Stimulated activated CD4-positive, alpha-beta T cell treated with anti-CD3 and anti-CD28 coated beads, Interleukin-12 subunit alpha, Interleukin-12 subunit beta, amount 100 ng/mL, for 24 hours (primary cell): ENCODE measurements at places on chromosomes 12 and 14.

DNA sequence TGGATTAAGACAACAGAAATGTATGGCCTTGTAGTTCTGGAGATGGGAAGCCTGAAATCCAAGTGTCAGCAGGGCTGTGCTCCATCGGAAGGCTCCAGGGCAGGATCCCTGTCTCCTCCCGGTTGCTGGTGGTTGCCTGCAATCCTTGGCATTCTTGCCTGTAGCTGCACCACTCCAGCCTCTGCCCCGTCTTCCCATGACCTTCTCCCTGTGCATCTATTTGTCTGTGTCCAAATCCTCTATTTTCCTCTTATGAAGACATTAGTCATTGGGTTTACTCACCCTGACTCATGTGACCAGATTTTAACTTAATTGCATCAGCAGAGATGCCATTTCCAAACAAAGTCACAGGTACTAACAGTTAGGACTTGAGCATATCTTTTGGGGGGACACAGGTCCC lies 15.1 kb downstream of the TUNAR start:
- DNase-seq: no peak

DNA sequence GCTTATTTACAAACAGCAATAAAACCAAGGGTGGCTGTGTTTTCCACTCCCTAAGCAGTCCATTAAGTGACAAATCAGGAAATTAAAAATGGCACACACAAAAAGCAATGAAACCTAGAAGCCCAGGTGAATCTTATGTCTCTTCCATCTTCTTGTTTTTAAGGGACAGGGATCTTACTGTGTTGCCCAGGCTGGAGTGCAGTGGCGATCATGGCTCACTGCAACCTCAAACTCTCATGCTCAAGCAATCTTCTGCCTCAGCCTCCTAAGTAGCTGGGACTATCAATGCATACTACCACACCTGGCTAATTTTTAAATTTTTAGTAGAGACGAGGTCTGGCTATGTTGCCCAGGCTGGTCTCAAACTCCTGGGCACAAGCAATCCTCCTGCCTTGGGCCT lies 52.4 kb upstream of the CERS5 start:
- DNase-seq: no peak

DNA sequence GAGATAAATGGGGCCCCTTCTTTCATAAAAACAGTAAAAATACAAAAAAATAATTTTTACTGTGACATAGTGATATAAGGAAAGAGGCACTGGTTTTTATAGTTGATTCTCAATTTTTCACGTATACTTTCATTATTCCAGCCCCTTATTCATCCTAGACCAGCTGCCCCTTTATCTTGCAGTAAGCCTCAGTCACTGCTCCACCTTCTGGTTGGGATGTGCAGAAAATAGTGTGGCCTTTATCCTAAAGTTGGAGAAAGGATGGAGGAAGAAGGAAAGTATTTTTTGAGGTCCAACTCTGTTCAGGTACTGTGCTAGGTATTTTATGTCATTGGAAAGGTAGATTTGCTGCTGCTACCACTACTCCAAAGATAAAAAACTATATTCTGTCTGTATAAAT lies 172.7 kb downstream of the ANO6 start:
- DNase-seq: no peak

DNA sequence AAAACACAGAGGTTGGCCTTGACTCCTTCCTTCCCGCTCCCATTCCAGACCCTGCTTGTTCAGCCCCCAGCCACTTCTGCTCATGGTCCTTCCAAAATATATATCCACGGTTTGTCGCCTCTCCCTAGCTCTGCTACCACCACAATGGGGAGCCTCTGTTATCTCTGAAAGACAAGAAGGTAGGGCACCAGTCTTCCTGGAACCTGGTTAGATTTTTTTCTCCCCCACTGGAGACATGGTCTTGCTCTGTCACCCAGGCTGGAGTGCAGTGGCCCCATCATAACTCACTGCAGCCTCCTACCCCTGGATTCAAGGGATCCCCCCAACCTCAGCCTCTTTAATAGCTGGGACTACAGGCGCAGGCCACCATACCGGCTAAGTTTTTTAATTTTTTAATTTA lies 95.7 kb downstream of the PTPN11 start:
- no peak for DNase-seq

- no peak for DNase-seq
Observed at GRCh38 chr14:81301813-81302212, 81.1 kb upstream of the GTF2A1 start.

DNA sequence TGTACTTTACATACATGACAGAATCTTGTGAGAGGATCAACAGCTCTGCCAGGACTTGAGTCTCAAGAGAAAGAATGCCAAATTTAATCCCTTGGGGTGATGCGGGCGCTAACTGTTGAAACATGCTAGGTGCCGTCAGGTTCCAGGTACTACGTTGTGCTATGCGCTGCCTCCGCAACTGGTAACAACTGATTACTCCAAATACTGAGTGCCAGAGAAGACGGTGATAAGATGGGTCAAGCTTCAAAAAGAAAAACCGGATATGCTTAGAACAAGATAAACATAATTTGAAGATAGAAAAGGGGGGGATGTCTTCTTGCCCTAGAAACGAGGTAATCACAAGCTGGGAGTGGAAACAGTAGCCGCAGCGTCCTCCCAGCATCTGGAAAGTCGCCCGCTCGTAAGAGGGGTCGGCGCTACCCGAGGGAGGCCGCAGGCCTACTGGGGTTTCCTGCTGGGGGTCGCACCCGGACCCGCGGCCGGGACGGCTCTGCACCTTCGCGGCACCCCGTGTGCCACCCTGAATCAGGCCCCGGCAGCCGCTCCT lies 678 bp downstream of the ZBTB25 start:
- peak; percentile 18 for DNase-seq

DNA sequence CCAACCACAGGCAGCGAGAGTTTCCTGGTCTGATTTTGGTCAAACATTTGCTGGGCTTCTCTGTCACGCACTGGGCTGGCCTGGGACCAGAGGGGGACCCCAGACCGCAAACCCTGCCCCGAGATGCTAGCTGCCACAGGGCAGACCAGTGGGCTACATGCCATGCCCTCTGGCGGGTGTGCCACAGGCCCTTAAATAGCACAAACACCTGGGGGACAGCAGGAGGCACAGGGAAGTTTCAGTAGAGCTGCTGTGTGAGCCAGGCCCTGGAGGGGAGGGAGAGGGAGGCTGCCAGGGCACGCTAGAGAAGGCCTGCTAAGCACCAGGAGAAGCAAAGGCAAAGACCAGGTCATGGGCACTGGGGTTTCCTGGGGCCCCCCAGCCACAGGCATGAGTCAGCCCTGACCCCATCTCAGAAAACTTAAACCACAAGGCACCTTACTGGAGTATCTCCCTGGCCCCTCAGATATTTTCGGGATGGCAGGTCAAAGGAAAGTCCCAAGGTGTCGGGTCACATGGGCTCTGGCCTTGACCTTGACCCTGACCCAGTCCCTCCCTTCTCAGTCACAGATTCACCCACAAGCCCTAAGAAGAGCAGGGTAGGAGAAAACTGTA lies 29.2 kb downstream of the ITPK1 start:
- no peak for DNase-seq

- no peak for DNase-seq
Observed at GRCh38 chr12:120365675-120366340, 3.2 kb downstream of the MSI1 start.

- DNase-seq: no peak
Observed at GRCh38 chr12:118495296-118495695, 118.9 kb downstream of the SUDS3 start.

GRCh38 chr12:7832059-7832696 lies 40.5 kb downstream of the SLC2A14 start:
- DNase-seq: no peak

- DNase-seq: no peak
Observed at GRCh38 chr14:102277874-102278630, 26.9 kb downstream of the MOK start.
